ENCODE measurements at places on chromosomes 2 and 18.

GRCh38 chr2:58908501-58909154, 667.5 kb upstream of the FANCL start:
- no peak for DNase-seq

- no peak for DNase-seq
Observed at GRCh38 chr18:77557046-77557587, 307.5 kb downstream of the GALR1 start.

DNA sequence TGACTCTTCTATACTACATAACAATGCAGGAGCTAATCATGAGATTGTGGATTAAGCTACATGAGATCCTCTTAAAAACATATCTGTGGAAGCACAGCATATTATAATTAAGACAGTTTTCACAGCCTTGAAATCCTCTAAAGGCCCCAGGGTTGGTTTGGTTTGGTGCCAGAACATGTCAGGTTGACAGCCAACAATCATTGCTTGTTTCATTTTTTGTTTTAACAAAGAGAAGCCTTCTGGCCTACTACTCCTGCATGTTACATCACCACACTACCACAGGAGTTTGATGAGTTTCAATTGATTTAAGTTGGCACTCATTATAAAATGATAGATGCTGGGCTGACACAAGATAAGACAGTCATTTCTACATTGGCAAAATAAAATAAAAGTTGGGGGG, 255.9 kb upstream of the ERBB4 start:
- no peak for DNase-seq

- no peak for DNase-seq
Observed at GRCh38 chr2:95343429-95344214, 46.5 kb downstream of the KCNIP3 start.

DNA sequence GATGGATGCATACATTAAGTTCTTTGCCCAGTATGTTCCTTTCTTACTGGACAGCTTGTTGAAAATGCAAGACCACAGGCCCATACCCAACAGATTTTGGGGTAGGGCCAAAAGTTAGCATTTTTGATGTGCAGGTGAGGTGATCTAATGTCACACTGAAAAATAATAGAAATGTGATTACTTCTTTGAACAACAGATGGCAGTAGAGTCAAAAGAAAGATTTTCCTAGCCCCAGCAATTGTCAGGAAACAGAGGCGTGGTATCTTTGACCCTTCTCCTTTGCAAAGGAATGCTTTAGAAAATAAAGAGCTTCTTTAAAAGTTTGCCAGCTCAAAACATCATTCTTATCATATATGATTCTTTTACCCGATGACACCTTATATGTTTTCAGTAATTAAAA, 343.6 kb upstream of the SYT4 start:
- peak; percentile 50 for DNase-seq

DNA sequence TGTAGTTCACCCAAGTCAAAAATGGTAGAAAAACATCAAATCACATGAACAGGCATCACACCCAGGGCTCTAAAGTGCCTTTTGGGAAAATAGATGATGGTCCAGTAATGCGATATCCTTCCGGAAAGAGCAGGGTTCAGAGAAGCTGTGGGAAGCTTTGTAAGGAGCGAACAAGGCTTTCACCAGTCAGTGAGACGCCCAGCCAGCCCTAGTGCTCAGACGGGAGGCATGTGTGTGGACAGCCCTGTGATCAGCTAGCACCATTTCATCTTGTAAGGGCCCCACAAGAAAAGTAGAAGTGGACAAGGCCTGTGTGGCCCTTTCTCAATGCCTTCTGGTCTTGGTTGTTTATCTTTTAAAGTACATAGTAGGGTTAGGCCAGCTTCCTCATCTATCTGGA, 76.1 kb downstream of the SMIM21 start:
- DNase-seq = no peak

- no peak for DNase-seq
Observed at GRCh38 chr18:2354292-2354691, 217.0 kb downstream of the METTL4 start.

- no peak for DNase-seq
Observed at GRCh38 chr2:41488888-41489287, 558.9 kb upstream of the PKDCC start.

GRCh38 chr2:97868986-97869721, 126.6 kb downstream of the TMEM131 start:
- DNase-seq = peak; percentile 93

DNA sequence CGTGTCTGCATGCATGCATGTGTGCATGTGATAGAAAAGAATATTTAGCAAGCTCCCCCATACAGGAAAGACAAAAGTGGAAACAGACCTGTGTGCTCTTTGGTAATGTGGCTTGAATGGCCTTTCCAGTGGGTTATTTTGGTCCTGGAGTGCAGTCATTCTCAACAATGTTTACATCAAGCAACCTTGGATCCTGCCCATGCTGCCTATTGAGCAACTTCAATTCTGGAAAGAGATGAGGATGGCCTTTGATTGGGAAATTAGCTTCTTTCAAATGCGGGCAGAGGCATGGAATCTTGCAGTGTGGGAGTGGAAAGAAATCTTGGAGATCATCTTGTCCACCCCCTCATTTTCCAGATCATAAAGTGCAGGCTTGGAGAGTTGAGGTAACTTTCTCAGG, 87.2 kb upstream of the SMAD2 start:
- peak; percentile 65 for DNase-seq

DNA sequence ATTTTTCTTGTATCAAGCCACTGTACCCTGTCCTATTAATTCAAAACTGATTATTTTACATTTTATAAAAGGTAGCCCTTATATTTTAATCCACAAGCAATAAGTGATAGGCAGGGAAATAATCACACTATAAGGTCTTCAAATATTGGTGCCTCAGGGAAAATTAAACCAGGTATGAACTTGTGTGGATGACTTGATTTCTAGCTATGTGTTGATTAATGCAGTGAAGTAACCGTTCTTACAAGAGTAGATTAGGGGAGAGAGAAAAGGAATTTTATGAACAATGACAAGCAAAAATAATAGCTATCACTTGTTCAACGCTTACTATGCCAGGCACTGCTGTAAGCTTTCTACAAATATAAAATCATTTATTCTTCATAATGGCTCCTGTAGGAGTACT, 199.6 kb downstream of the PTGR3 start:
- DNase-seq = no peak

GRCh38 chr2:221490506-221491060, 81.5 kb downstream of the EPHA4 start:
- no peak for DNase-seq

DNA sequence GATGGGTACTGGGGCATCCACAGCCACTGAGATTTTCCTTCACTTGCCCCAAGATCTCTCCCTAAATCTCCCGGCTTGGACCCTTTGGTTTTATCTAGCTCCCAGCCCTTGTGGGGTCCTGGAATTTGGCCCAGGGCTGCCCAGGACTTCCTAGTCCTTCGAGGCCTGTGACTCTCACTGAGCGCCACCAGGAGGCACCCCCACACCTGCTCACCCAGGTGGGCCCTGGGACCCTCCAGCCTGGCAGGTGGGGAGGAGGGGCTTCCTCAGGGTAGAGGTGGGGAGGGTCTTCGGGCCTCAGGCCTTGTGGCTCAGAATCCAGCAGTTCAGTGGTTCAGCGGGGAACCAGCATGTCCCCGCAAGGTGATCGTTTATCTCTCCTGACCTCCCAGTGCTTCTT, 11.9 kb upstream of the PRSS56 start:
- no peak for DNase-seq

DNA sequence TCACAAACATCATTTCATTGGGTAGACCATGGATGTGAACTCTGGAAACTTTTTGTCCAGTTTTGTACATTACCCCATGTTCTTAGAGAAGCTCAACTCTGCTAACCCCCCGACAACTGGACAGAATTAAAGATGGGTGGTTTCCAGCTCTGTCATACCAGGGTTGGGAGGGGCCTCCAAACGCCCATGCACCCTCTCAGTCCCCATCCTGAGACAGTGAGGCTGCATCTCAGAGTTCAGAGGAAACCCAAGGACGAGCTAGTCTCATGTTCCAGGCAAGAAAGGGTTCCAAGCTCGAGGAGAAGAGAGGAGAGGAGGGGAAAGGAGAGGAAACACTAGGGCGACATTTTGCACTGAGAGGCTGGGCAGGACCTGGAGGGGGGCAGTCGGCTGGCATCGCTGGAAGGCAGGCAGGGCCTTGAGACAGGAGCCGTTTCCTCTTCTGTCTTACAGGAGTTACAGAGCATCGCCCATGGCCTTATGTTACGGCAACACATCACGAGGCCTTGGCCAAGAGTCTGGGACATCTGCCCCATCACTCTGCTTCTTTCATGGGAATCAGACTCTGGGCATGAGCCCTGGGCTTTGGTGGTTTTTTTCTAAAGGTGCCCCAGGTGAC, 16.4 kb downstream of the MAL start:
- no peak for DNase-seq

DNA sequence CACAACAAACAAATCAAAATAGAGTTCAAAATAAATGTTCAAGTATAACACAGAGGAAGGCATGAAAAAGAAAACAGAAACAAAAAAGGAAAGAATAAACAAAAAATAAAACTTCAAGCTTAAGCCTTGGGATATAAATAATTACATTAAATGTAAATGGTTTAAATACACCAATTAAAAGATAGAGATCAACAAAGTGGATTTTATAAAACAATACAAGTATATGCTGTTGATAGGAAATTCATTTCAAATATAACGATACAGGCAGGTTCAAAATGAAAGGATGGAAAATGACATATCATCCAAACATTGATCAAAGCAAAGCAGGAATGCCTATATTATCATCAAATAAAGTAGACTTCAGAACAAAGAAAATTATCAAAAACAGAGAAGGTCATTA, 16.7 kb downstream of the EXOC6B start:
- DNase-seq = no peak

GRCh38 chr2:66461664-66462500, 27.0 kb downstream of the MEIS1 start:
- DNase-seq = no peak

- peak; percentile 61 for DNase-seq
Observed at GRCh38 chr2:181683518-181684453, 3.5 kb upstream of the NEUROD1 start.

DNA sequence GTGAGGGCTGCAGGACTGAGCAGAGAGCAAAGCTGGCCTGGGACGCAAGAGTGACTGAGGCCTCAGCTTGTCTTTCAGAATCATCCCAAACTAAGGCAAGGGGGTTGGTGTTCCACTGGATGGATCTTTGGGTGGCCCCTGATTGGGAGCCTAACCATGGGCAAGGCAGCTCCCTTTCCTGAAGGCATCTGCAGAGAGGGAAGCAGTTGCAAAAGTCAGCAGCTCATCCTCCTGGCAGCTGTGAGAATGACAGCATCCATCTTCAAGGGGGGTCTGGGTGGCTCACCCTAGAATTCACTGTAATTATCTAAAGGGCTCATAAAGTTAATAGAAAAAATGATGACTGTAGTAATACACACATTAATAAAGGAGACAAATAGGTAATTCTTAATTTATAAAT, 46.5 kb upstream of the RAB31 start:
- peak; percentile 48 for DNase-seq

DNA sequence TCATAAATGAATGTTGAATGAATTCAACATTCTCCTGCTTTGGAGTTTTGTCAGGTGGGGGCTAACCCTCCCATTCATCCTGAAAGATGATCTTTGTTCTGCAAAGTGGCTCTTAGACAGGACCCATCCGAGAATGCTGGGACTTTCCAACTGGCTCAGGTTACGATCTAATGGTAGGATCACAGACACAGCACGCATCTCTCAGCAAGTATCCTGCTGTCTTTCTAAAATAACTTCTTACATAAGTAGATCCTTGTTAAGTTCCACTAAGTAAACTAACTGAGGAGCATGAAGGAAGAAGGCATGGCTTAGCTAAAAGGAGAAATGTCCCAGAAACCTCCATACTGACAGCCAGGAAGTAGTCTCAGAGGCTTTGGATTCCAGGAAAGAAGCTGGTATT, 23.7 kb downstream of the CYP27A1 start:
- peak; percentile 46 for DNase-seq

GRCh38 chr2:59900728-59901452, 652.6 kb downstream of the BCL11A start:
- no peak for DNase-seq

DNA sequence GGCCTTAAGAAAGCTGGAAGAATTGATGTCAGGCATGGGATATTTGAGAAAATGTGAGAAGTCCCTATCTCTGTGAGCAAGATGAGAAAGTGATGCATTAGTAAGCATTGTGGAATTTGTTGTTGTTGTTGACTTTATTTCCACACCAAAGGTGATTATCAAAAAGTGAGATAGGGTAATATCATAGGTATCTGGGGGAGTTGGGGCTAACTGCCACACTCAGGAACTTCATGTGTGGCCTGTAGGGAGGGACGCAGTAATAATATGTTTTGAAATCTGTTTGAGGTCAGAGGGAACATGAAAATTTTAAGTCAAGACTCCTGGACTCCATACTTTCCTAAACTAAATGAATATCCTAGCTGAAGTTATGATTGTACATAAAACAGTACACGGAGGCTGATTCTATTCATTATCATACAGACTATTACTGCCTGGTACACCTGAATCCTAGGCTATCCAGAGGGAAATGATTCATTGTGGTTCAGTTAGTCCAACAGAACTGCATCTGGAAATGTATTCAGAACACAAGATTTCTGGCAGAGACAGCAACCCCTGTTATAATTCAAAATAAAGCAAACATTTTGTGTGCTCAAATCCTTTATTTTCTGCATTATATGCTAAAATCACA, 304.8 kb downstream of the CPS1 start:
- no peak for DNase-seq
